ENCODE measurements at places on chromosomes 11 and 22.

GRCh38 chr11:9029422-9029821 is 25.6 kb upstream of the NRIP3 start:
- DNase-seq: no peak

DNA sequence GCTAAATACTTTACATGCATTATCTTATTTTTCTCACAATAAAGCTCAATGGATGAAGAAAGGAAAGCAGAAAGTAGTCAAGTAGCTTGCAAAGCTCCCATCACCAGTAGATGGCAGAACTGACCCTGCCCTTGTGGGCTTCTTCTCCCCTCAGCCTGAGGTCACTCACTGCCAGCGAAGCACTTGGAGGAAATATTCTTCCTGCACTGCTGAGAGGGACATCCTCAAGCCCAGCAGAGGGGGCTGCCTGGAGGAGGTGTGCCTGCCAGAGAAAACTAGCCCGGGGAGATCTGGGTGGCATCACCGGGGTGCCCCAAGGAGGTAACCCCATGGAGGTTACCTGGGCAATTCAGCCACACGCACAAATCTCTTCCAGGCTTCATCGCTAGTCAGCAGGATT is 6.6 kb downstream of the APOL4 start:
- DNase-seq: no peak

- DNase-seq: no peak
Measured at GRCh38 chr11:66912911-66913310, 45.3 kb downstream of the PC start.

DNA sequence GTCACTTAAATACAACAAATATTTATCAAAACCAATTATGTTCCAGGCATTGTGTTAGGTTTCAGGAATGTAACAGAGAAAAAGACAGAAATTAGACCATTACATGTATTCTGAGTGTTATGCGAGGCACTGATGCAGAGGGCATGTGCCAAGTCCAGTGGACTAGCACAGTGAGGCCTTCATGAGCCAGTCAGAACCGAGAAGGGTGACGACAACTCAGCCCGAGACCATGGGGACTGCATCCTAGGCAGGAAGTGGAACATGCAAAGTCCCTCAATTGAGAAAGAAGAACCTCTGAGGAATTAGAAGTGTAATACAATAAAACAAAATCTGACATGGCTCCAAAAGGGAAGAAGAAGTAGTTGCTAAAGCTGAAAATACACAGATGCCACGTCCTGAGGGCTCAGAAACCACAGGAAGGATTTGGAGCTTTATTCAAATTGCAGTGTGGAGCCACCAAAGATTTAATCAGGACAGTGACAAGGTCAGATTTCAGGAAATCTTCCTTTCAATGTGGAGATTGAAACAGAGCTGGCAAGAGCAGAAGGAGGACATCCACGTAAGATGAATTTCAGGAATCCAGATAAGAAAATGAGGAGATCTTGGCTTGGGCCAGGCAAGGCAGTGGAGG is 529.6 kb downstream of the NTM start:
- DNase-seq: no peak

DNA sequence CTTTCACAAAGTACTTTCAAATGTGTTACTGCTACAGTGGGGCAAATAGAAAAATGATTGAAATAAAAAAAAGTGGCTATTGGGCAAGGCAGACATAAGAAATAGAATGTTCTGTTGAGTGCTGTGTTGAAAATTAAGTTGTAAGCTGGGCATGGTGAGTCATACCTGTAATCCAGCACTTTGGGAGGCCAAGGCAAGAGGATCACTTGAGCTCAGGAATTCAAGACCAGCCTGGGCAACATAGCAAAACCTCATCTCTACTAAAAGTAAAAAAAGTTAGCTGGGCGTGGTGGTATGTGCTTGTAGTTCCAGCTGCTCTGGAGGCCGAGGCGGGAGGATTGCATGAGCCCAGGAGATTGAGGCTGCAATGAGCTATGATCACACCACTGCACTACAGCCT is 26.9 kb upstream of the LDHA start:
- DNase-seq: no peak

DNA sequence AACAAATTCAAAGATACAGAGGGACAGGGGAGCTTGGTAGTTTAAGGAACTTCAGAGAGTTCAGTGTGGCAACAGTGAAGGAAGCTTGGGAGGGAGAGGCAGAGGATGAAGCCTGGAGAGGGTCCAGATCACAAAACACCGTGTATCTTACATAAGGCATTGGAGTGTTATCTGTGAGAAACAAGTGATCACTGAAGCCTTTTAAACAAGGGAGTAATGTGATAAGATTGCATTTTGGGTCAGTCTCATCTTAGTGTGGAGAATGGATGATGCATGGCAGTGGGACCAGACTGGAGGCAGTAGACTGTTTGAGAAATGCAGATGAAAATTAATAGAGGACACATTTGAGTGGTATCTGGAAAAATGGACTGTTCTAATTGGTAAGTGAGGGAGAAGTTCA is 79.4 kb downstream of the EXT2 start:
- no peak for DNase-seq

- no peak for DNase-seq
Measured at GRCh38 chr22:31646186-31647019, 15.6 kb downstream of the PISD start.

Measured in NCI-H2081 treated with DMSO at 0.1 percent for 48 hours (cell line).